ENCODE measurements at places on chromosomes 12 and 14.

- DNase-seq = no peak
Measured at GRCh38 chr12:109538191-109538863, 35.0 kb downstream of the MMAB start.

- no peak for DNase-seq
Measured at GRCh38 chr14:91332171-91332985, 85.2 kb downstream of the CCDC88C start.

- peak; percentile 91 for DNase-seq
Measured at GRCh38 chr12:24838531-24838950, 110.4 kb downstream of the BCAT1 start.

DNA sequence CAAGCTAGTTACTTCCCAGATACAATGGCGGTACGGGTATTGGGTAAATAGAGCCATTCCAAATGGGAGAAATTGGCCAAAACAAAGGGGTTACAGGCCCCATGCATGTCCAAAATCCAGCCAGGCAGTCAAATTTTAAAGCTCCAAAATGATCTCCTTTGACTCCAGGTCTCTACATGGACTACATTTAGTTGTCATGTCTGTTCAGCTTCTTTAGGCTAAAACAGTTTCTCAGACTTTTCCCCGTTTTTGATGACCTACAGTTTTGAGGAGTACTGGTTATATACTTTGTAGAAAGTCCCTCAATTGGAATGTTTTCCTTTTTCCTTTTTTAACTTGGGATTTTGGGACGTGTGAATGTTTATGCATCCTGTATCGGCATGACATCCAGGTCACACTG lies 4.7 kb downstream of the NT5DC3 start:
- DNase-seq = no peak
